ENCODE measurements at places on chromosomes 5 and 9. TPM values are rescaled to one million over a fixed set of nuclear protein-coding genes. Genes with fewer than 3 reads are reported as not detected.
A peak's percentile ranks its signal among the peaks of the same experiment; 100 is the strongest.

DNA sequence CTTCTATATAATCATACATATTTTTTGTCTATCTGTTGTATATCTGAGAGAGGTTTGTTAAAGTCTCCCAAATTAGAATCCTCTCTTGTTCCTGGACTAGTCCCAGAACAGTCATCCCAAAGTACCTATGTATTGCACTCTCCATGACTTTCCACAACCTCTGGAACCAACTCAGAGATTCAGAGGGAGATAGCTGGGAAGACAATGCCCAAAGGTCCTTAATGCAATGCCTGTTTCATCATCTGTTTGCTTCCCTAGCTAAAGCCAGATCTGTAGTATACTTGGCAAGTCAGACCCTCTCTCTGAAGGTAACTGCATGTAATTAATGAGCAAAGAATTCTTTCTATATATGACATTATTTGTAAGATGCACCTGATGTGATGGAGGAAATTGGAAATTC, 89.4 kb downstream of the ZNF474 start:
- DNase-seq = no peak

GRCh38 chr5:131318455-131318854, 54.6 kb downstream of the CDC42SE2 start:
- no peak for DNase-seq

DNA sequence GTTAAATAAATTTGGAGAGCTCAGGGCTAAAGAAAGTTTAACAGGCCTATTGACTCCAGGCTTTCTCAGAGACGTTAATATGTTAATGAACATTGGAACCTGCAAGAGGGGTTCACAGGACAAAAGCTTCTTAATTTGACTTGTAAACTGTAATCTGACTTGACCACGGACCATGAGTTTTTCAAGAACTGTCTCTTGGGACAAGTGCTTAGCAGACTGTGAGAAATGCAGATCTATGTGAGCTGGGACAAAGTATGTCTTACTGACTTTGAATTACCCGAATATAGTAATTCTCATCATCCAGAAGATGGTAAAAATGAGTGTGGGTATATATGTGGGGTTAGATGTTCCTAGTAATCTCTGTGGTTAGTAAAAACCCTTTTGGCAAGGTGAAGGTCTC, 186.6 kb downstream of the ATP10B start:
- no peak for DNase-seq

DNA sequence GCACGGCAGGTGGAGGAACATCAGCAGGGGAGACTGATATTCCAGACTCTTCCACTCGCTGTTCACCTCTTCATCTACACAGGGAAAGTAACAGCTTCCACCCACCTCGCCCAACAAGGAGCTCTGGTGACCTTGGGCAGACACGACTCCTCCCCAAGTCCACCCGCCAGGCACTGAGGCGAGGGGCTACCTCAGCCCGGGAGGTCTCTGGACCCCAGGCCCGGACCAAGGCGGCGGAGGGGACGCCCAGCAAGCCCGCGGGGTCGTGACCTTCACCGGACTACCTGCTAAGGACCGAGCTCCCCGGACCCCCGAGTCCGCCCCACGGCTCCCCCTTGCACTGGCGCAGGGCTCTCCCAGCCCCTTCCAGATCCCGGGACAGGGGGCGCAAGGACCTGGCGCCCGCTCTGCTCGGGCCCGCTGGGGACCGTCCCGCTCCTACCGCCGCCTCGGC, 70.2 kb upstream of the LPCAT1 start:
- DNase-seq = peak; percentile 15

DNA sequence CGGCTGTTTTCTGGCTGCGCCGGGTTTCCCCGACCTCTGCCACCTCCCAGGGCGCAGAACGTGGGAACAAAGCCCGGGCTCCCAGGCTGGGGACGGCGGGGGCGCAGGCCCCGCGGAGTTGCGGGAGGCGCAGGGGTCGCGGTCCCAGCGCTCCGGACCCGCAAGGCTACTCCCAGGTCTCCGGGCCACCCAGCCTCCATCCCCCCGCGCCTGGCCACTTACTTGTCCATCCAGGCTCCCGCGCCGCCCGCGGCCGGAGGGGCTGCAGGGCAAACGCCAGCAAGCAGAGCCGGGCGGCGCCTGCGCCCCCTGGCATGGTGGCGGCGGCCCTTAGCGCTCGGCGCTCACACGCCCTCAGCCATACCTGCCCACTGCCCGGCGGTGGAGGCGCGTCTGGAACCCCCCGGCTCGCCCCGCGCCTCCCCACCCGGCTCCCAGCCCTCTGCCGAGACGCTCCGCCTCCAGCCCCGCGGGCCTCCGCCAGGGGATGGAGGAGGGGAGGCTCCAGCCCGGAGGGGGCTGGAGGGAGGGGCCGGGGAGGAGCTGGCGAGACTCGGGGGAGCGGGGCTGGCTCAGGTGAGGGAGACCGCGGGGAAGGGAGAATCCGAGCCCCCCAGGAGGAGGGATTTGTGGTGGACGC, at the start of gene ADAM19:
TSS of gene ADAM19 (minus strand) at position 395 of the 640 bp plus-strand sequence. CDS start at position 316, 79 bp downstream.
- DNase-seq = peak; percentile 70

TAF11L4 gene
- total RNA-seq = not detected

PKN3 gene
- 14.9 TPM for total RNA-seq

ACSL6 gene
- 3.3 TPM for total RNA-seq
